Activated CD4-positive, alpha-beta memory T cell treated with anti-CD3 and anti-CD28 coated beads, Interleukin-2, amount 10 ng/mL, durations not matched to agents 7 days and 5 days (primary cell): ENCODE measurements at places on chromosomes 13 and 19.

GRCh38 chr19:9640956-9641355 is 19.9 kb upstream of the ZNF561 start:
- DNase-seq, result no peak

DNA sequence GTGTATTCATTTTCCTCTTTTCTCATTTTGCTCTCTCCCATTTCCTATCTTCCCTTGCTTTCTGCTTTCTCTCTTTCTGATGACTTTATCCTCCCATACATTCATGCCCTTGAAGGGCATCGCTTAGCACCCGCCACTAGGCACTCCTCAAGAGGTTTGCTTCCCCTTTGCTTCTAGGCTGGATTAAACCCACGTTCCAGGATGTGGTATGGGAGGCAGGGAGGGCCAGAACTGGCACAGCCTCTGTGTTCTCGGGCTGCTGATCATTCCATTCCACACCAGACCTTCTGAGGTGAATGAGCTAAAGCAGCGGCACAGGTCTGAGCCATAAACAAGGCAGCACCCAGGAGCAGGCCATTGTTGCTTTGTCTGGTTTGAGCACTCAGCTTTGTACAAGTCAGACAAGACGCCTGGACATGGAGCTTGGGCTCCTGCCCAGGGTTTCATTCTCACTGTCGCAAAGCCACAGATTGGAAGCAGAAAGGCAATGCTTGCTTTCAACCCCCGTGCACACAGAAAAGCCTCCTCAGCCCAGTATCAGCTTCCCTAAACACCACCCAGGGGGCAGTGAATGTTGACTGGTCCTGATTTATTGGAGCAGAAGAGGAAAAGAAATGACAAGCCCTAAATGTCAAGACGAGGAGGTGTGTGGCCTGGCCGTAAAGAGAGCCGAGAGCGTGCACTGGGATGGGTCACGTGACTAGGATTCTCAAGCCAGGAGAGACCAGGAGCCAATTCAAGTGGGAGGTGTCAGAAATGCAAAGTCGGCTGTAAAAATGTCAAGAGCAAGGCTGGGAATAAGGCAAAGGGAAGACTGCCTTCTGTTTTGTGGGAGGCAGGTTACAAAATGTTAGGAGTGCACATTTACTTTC is 218.0 kb upstream of the SERP2 start:
- no peak for DNase-seq

DNA sequence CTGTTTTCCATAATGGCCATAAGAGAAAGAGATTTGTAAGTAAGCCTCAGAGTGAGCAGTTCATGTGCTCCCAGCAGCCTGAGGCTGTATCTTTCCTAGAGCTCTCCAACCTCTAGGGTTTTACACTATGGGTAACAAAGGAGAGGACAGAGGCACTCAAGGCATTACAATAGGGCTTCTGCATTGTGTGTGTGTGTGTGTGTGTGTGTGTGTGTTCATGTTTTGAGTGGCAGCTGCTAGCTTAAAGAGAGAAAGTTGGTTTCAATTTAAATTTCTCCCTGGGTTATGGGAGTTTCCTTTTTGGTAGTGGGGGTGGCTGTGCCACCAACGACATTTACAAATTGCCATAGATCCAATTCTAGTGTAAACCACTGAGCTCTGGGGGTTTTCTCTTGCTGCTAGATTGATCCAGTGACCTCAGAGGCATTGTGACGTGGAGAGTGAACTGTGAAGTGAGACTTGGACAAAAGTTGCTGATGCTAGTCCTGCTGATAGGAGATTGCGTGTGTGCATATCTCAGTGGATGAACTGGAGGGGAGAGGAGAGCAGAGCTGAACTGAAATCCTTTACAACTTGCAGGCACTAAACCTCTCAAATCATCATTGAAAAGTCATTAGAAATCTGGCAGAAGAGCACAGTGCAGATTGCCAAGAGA is 67.2 kb upstream of the OLFM4 start:
- DNase-seq, result no peak

- DNase-seq, result no peak
These were observed 458.4 kb downstream of the EFNB2 start for GRCh38 chr13:106077017-106077416.

DNA sequence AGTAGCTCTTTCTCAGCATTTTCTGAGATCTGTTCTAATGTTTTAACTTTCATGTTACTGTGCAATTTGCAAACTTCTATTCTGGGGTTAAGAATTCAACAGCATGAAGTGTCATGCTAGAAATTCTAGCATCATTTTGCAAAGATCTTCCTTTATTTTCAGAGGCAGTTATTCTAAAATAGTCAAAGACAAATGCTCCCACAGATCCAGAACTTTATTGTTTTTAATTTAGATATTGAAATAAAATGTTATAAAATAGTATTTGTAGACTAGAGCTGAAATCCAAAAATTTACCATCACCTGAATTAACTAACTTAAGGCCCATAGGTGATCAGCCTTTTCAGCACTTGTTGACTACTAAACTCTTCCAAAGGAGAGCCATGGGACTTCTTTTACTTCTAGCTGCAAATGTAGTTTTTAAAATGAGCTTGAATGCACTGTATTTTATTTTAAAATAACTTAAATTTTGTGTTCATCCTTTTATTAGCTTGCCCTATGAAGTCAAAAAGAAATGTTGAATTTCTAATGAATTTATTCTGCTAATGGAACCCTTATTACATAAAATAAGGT is 3.2 kb downstream of the MAB21L1 start:
- no peak for DNase-seq

GRCh38 chr13:23146006-23146405 is 34.8 kb upstream of the SGCG start:
- DNase-seq, result no peak

- peak; percentile 94 for DNase-seq
These were observed 22.8 kb downstream of the ZNF763 start for GRCh38 chr19:11987405-11988281.

DNA sequence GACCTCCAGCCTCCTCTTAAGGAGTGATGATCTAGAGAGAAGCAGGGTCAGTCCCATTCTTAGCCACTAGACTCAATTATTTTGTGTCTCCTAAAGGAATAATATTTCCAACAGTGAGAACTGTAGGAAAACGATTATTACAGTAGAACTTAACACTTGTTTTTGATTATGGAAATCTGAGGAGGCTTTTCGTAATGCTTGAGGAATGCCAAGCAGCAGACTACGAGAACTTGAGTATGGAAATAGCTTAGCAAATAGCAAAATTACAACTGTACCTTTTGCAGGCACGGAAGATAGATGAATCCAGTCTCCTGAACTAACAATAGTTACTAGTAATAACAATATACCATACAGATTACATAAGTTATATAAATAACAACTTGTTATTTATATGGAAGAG is 12.2 kb downstream of the BRD4 start:
- DNase-seq, result no peak

DNA sequence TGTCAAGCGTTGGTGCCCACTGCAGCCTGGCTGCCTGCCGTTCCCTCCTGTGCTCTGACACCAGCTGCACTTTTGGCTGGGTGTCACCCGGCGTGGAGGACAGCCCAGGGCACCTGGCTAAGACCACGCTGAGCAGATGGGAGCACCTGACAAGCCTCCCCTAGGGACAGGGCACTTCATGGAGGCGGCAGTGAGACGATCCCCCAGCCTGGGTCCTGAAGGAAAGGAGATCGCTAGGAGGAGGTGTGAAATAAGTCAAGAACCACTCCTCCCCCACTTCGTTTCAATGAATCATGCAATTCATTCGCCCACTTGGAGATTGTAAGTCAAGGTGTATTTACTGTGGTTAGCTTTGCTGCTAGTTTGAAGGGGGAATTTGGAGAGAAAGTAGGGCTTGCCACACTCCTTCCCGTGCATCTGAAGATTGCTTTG is 38.8 kb downstream of the VSTM2B start:
- no peak for DNase-seq

DNA sequence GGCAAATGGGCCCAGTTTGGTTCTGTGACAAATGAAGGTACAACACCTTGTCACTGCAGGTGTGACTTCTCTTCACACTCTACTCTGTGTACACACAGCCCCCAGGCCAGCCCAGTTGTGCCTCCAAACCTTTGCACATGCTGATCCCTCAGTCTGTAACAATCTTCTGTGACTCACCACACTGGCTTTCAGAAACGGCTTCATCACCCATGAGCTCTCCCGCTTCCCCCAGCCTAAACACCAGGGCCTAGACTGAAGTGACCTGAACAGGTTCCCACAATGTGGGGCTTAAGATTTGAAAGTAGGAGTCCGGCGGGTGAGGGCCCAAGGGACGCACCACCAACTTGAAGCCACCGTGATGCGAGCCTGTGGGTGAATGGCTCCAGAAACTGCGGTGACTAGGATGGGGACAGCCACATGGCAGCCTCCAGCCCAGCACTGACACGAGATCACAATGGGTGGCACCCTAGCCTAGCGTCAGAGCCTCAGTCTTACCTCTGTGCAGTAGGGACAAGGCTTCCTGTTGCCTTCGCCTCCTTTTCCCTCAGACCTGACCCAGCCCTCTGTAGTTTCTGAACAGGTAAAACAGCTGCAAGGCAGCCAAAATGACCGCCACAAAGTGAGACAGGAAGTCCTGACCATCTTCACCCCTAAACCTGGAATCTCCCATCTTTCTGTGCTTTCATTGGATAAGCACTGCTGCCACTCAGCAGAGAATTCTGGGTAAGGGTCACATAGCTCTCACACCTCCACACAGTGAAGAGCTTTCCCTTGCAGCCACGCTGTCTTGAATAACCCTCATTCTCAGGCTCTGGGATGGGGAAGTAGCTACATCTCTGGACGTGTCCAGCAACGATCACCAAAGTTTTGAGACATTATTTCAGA is 34.2 kb upstream of the ZNF599 start:
- no peak for DNase-seq

- no peak for DNase-seq
These were observed 24.0 kb downstream of the UTP14C start for GRCh38 chr13:52048516-52048915.

DNA sequence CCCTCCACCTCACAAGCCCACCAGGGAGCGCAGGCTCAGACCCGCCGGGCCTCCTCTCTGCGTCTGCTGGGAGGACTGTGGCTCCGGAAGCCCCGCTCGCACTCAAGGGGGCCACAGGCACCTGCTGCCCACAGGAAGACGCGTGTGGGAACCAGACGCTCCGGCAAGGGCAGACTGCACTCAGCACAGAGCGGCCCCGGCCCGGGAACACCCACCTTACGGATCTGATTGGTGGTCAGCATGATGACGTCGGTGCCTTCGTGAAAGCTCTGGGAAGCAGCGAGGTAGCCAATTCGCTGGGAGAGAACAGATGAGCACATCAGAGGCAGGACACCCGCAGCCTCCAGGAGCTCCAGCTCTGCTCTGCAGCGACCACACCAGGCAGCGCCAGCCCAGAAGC is 14.6 kb downstream of the AP3D1 start:
- no peak for DNase-seq

DNA sequence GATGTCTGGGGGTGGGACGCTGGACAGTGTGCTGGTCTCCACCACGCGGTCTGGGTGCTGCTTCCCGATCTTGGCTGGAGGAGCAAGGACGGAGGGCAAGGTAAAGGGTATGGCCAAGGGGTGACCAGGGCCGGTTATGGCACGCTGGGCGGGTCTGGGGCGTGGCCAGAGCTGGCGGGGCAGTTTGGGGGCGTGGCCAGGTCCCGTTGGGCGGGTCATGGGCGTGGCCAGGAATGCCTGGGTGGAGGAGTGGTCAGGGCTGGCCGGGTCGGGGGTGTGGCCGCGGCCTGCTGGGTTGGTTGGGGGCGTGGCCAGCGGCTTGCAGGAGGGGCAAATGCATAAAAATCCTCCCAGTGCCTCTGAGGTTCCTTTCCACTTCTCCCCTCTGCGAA is 19.2 kb downstream of the GPX4 start:
- DNase-seq, result peak; percentile 65

GRCh38 chr19:55464662-55465054 is at the start of gene C19orf85:
Gene C19orf85 (minus strand): TSS chr19:55464751. CDS start chr19:55464554, 197 bp downstream.
- DNase-seq, result no peak

- DNase-seq, result no peak
These were observed 23.3 kb upstream of the EMP3 start for GRCh38 chr19:48301886-48302599.

- DNase-seq, result peak; percentile 86
These were observed 6.1 kb upstream of the ADGRE5 start for GRCh38 chr19:14375055-14375581.

DNA sequence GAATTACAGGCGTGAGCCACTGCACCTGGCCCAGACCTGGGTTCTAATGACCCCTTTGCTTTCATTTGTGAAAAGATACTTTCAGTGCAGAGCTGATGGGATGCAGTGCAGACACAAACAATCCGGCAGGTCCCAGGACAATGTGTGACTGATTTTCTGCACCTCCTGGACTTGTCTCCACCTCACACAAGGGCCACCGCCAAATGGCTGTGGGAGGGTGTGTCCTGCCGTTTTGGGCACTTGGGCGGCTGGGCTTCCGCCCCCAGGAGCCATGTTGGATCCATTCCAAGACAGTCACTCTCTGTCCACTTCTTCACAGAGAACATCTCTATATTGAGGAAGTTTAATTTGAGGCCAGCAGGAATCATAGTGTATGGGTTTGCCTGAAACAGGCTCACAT is 112.3 kb upstream of the ZNF507 start:
- no peak for DNase-seq

- DNase-seq, result peak; percentile 47
These were observed 7.2 kb downstream of the UHRF1 start for GRCh38 chr19:4916292-4917082.

DNA sequence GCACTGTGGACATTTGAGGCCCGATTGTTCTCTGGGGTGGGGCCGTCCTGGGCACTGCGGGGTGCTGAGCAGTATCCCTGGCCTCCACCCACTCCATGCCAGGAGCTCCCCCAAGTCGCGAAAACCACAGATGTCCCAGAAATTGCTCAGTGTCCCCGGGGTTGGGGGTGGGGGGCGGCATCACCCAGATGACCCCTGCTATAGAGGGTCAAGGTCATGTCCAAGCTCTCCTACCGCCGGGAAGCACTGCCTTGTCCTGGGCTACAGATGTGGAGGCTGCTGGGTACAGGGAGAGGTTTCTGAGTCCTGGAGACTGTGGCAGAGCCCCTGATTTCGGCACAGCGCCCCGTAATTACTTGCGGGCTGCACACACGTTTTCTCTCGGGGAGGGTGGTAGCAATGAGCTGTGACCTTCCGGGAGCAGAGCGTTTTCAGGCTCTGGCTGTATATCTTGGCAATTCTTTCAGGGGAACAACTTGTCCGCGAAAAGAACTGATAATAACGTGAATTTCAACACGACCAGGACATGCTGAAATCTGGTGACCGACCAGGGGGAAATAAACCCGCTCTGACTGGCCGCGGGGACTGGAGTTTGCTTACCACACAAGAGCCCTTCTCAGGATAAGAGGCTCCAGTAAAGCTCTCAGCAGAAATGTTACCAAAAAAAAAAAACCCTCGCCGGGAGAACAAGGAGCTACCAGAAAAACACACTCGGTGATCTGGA is 68.1 kb downstream of the GNG7 start:
- DNase-seq, result no peak

GRCh38 chr13:98089246-98089645 is 53.6 kb upstream of the FARP1 start:
- DNase-seq, result no peak
